Activated CD4-positive, CD25-positive, alpha-beta regulatory T cell treated with anti-CD3 and anti-CD28 coated beads, Interleukin-2, amount 50 U/mL, for 24 hours (primary cell): ENCODE measurements at places on chromosomes 3 and 15.

- no peak for ATAC-seq
These were observed 15.9 kb upstream of the DRD3 start for GRCh38 chr3:114194750-114195149.

DNA sequence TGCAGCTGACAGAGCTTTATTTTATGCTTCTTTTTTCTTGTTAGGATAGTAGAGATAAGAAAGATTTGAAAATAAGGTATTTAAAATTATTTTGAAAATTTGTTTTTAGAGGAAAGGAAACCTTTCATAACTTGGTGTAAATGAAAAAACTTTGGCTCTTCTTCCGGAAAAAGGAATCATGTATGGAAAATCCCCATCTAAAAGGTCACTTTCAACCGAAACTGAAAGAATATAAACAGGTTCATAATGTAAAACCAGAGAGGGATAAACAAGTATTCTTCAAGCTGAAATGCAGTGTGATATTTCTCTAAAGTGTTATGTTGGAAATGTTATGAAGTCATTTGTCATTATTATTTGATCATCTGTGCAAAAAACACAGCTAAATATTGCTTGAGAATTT lies 246.8 kb downstream of the NFKBIZ start:
- no peak for ATAC-seq

GRCh38 chr3:151209654-151210053 lies 6.6 kb upstream of the GPR171 start:
- ATAC-seq: peak; percentile 81

GRCh38 chr3:113205481-113205880 lies 5.9 kb upstream of the BOC start:
- no peak for ATAC-seq

GRCh38 chr3:3587647-3587972 lies 211.6 kb upstream of the LRRN1 start:
- ATAC-seq: no peak

DNA sequence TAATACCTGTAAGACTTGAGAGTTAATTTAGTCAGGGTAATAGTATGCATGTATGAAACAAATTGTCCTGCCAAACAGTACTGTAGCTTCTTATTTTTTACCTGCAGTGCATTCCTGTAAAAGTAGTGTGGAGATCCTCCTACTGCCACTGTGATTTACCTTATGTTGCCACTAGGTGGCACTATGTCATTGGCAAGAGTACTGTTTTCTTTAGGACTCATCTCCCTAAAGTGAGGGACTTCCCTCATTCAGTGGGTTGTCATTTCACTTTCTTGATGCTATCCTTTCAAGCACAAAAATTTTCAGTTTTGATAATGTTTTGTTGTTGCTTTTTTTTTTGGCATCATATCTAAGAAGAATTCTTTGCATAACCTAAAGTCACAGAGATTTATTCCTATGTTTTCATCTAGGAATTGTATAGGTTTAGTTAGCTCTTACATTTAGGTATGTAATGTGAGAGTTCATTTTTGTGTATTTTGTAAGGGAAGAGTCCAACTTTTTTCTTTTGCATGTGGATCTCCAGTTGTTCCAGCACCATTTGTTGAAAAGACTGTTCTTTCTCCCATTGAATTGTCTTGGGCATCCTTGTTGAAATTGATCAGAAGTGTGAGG lies 105.7 kb downstream of the AKAP13 start:
- ATAC-seq: peak; percentile 64

DNA sequence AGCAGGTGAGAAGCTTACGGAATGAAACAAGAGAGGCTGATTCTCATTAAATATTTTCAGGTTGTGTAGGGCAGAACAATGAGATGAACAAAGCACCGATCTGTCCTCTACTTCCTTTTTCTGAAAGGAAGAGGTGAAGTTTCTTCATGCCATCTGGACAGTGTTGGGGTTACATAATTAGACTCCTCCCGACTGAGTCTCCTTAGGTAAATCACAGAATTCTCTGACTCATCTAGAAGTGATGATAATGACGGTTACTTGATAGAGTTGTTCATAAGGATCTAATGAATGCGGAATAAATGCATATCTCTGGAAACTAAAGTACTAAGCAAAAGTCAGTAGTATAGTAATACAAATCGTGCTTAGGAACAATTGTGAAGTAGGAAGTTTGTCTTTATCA lies 21.2 kb downstream of the CRTC3 start:
- peak; percentile 30 for ATAC-seq

GRCh38 chr3:145017959-145018358 lies 1046.3 kb downstream of the DIPK2A start:
- no peak for ATAC-seq

GRCh38 chr3:129606636-129607390 lies at the start of gene PLXND1:
Gene PLXND1, minus strand, starts transcription at chr3:129606676. Its CDS starts 37 bp downstream, at chr3:129606639.
- ATAC-seq: peak; percentile 50

DNA sequence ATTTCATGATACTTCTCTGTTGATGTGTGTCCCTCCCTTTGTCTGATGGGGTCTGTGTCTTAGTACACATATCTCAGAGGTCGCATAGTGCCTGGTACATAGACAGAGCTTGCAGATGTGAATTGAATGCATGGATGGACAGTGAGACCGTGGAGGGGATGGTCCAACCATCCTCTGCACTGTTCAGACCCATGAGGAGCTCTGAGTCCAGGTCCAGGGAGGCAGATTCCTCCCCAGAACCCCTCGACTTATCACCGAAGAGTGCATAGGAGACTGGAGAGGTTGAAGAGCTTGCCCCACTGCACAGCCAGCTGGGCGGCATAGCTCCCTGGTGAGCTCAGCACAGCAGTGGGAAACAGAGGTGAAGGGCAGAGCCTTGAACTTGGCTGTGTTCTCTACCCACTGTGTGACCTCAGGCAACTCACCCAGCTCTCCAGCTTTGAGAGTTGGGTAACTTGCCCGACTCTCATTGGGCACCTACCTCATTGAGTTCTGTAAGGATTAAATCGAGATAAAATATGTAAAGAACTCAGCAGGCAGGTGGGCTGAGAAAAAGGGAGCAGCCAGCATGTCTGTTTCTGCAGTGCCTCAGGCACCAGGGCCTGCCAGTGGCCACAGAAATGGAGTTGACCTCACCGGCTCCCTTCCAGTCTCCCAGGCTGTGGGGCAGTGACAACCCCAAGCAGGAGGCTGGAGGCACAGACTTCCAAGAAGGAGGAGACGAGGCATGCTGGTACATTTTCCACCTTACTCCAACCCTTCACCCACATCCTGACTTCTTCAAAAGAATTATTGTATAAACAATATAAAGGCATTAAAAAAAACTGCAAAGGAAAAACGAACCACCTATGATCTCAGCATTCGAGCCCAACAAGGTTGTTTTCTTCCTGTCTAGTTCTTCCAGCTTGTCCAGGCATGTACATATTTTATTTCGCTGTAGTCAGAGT lies 54.1 kb upstream of the TFRC start:
- no peak for ATAC-seq

- no peak for ATAC-seq
These were observed 279.3 kb upstream of the C2CD4B start for GRCh38 chr15:62444104-62445022.

DNA sequence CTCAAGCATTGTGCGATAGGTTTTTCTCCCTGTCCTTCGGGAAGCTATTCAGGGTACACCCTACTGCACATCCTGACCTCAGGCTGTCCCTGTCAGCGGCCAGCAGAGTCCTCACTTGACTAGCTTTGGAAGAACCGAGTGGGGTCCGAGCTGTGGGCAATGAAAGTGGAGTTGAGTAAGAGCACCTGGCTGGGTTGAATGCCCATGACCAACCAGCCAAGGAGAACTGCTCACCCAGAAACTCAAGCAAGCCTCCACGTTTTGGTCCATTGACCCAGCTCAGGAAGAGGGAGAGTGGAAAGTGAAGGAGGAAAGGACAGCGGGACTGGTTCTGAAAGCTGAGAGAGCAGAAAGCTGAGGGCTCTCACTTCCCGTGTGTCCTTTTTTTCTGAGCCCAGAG lies 36.0 kb upstream of the HDGFL3 start:
- no peak for ATAC-seq

- ATAC-seq: no peak
These were observed 202.7 kb downstream of the OXSM start for GRCh38 chr3:25992606-25993005.

DNA sequence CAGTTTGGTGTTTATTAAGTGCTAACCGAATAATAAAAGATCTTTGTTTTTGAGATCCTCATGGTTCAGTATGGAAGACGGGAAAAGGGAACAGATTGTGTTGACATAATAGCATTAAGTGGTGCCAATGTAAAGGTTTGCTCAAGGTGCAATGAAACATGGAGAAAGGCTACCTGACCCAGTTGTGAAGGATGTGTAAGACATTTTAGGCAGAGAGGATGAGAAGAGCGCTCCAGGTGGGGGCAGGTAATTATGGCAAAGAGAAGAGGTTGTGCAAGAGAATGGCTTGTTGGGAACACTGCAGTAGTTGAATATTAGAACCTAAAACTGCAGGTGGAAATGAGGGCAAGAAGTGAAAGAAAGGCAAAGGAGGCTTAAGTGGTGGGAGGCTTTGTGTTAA lies 140.8 kb downstream of the DIPK2A start:
- no peak for ATAC-seq

- ATAC-seq: no peak
These were observed 961.4 kb downstream of the EPHA3 start for GRCh38 chr3:90068783-90069182.
